ENCODE measurements at places on chromosomes 4 and X.
A peak's percentile ranks its signal among the peaks of the same experiment; 100 is the strongest.

- DNase-seq, result peak; percentile 75
Observed at GRCh38 chr4:3074846-3075651, 568 bp downstream of the HTT start.

- no peak for DNase-seq
Observed at GRCh38 chr4:184896868-184897715, 71.3 kb upstream of the ACSL1 start.

GRCh38 chrX:120755066-120755846 is 120.4 kb downstream of the CT47B1 start:
- DNase-seq, result no peak

GRCh38 chr4:152943672-152944071 is 7.5 kb downstream of the FHDC1 start:
- no peak for DNase-seq

- DNase-seq, result peak; percentile 67
Observed at GRCh38 chr4:180333162-180333561, 1910.0 kb upstream of the TENM3 start.
